Hematopoietic multipotent progenitor cell treated with erythropoietin and hydrocortisone succinate and interleukin-3 and kit ligand, for 17 days (in vitro differentiated cells): ENCODE measurements at places on chromosomes 12 and 14.

GRCh38 chr14:94052662-94053061 lies 26.5 kb downstream of the OTUB2 start:
- no peak for DNase-seq

GRCh38 chr14:54610051-54610977 lies 43.4 kb downstream of the SAMD4A start:
- DNase-seq = no peak

GRCh38 chr12:69509904-69510827 lies 40.0 kb downstream of the FRS2 start:
- DNase-seq = no peak

GRCh38 chr12:67915335-67915851 lies 73.9 kb upstream of the IFNG-AS1 start:
- no peak for DNase-seq

DNA sequence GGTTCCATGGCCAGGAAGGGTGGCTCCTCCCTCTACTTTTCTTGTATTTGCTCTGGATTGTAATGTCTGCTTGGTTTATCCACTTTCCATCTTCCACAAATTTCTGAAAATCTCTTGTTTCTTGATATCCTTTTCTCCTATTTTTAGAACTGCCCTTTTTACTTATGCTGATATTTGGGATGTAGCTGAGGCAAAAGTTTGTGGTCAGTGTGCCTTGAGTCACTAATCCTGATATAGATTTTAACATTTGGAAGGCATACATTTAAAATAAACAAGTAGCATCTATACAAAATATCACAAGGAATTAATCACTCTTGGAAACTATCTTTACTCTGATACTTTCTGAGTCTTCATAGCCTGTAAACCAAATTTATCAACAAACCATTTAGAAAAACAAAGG lies 11.0 kb downstream of the GRIP1 start:
- no peak for DNase-seq

DNA sequence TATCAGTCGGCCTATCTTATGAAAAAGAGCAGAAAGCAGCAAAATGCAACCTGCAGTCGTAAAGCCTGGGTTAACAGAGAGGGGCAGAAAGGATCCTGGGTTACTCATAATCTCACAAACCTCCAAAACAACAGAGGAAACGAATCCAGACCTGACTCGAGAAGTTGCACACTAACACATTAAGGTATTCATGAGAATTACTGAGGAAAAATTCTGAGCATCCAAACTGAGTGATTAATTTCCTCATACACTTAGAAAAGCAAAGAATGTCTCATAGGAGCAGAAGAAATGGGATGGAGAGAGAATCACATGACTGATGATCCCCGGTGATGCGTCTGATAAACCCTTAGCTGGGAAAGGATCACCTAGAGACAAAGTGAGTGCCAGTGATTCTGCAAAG lies 272.5 kb downstream of the TMEM132D start:
- DNase-seq = no peak

DNA sequence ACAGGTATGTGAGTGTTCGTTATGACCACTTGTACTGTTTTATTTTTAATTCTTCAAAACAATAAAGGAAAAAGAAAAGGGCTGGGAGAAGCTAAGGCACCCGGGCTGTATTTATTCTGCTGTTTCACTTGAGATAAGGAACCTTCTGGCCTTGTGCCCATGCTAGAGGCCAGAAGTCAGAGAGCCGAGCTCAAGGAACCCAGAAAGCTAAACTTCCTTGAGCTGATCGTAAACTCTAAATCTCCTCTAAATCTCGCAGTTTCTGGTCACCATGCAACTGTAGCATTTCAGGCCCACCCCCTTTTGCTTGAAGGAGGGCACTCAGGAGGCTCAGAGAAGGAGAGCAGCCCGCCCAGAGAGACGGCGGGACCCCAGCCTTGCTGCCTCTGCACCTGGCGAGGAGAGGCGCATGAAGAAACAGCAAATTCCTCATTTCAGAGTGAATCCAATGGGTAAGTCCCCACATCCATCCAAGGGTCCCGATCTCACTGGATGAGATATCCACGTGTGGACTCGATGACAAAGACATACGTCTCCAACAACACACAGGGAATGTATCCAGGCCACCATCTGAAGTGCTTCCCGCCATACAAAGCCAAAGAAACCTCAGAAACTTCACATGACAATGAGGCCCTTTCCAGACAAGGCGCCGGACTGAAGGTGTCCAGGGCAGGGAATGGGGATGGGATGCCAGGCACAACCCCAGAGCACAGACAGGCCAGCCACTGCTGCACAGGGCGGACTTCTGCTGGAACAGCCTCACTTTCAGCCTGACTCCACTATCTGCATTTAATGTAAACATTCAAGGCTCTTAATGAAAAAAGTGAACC lies 14.6 kb downstream of the CCDC88C start:
- DNase-seq = peak; percentile 89

- no peak for DNase-seq
These were observed 30.2 kb upstream of the DYRK2 start for GRCh38 chr12:67618303-67618702.

DNA sequence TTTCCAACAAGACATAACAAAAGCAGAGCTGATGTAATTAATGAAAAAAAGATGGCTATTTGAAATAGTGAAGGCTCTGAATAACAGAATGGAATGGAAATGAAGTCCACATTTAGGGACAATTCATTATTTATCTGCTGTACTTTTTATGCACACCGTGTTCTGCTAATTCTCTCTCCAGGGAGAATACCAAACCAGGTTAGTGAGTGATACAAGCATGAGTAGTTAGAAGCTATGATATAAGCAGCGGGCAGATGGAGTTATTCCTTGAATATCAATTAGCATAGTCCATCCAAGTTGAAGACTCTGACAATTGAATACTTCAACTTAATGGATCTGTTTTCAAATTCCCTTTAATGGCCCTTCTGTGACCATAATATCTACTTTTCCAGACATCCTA lies 162.1 kb upstream of the TMTC2 start:
- DNase-seq = no peak

GRCh38 chr12:66694666-66695613 lies 16.1 kb upstream of the GRIP1 start:
- DNase-seq = no peak

DNA sequence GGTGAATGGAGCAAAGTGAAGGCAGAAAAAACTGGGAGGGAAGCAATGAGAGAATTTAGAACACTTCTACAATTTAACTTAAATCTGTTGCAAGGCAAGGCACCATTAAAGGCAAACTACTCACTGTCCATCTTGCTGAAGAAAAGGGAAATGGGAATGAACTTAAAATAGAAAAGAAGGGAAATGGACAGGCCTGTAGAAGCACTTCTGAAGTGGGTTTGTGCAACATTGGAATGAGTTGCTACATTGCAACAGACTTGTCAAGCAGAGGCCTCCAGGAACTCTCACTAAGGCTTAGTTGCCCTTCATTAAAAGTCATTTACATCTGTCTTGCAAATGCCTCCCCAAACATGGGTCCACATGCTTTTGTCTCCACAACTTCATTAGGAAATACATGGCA lies 13.7 kb upstream of the OR10AD1 start:
- DNase-seq = no peak

DNA sequence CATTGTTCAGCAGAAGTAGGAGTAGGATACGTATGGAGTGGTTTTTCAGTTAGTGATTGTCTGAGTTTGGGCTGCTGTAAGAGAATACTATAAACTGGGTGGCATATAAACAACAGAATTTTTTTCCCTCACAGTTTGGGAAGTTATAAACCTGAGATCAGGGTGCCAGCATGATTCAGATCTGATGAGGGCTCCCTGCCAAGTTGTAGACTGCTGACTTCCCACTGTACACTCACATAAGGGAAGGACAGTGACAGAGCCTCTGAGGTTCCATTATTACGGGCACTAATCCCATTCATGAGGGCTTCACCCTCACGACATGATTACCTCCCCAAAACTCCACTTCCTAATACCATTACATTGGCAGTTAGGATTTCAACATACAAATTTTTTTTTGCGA lies 50.7 kb downstream of the ACSM4 start:
- peak; percentile 16 for DNase-seq

DNA sequence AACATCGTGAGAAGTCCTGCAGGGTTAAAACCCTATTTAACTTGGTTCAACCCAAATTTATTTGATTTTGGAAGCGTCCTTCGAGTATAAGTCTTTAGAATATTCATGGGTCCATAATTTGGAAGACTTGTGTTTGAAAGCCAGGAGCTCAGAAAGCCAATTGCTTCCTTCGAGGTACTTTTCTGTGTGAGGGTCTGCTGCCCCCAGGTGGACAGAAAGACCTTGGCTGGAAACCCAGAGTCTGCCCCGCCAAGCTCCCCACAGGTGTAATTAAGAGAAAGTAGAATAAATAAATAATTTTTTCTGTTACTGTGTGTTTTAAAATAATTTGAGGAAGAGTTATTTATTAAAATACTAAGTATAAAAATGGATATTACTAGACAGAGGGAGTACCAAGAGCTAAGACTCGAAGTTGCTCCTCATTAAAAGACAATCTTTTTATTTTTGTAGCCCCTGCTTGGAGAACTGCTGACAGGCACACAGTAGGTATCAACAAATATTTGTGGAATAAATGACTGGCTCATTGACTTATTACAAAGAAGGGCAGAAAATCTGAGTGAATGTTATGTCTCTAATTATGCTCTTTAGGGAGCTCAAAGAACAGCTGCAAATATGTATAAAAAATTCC lies 105.8 kb downstream of the PAH start:
- no peak for DNase-seq

DNA sequence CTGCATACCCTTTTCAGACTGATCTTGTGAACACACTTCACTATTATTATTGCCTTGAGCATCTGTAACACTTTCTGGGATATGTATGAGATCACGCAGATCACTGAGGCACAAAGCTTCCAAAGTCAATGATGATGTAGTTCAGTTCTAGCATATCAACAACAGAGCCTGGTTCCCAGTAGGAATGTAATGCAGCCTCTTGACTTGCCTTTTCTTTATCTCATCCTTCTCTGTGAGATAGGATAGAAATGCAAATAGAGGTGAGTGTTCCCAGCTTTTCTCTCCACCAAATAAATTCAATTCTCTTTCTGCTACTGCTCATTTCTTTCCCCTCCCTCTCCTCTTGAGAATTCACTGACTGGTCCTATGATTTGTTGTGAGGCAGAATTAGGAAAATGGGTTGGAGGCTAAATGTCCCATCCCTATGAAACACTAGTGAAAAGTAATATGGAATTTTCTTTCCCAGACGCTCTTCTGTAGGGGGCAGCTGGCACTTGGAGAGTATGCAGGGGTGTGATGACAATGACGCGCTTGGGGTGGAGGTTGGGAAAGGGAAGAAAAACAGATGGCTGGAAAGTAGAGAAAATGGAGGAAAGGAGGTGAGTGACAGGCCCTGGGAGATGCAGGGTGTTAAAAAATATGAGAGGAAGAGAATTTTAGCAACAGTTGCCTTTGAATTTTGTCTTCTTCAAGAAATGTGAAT lies 96.0 kb upstream of the TMTC1 start:
- DNase-seq = no peak

DNA sequence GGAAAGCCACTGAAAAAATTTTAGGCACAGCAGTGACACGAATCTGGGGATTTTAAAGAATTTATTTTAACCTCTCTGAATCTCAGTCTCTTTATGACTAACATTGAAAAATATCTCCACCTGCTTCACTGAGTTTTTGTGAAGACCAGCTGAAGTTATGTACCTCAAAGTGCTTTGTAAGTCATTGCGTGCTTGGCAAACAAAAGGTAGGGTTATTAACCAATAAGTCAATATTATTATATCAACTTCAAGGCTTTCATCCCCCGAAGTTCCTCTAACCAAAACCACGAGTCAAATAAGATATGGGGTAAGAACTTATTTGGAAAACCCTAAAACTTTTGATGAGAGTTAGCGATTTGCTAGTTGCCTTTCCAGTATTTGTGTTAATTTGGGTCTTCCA lies 62.3 kb downstream of the HSPB8 start:
- no peak for DNase-seq

DNA sequence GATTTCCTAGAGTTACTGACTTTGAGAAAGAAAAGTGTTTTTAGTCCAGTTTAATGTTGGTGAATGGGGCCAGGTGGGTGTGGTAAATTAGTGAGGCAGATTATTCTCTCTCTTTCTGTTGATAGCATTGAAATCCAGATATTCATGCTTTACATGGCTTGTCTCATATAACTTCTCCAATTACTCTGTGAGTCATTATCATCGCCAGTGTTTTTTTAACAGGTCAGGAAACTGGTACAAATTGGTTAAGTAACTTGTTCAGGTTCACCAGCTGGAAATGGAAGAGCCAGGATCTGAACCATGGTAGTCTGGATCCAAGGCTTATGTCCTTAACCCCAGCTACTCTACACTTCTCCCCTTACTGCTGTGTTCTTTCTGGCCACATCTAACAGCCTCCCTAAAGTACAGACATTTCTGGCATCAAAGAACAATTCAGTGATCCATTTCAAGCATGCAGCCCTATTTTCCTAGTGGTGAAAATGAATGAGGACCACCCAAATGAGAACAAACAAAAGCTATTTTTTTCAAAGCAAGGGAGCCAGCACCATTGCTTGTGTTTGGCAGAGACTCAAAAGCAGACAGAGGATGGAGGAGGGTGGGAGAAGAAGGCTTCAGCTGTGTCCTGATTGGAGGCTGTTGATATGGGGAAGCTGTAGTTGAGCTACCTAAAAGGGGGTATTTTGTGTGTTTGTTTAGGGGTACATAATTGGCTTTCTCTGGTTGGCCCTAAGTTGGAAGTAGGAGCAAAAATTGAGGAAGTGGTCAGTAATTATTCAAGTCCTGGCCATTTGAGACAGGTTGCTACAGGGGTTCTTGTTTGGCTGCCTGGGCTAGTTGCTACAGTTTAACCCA lies 1.7 kb downstream of the IRAK3 start:
- DNase-seq = no peak
